ENCODE measurements at places on chromosomes 2 and 18. TPM values are rescaled to one million over a fixed set of nuclear protein-coding genes. Genes with fewer than 3 reads are reported as not detected.
A peak's percentile ranks its signal among the peaks of the same experiment; 100 is the strongest.

The REEP1 gene
- polyA plus RNA-seq, result 4.2 TPM

The ABCG5 gene
- not detected for polyA plus RNA-seq

The MATN3 gene
- 0.54 TPM for polyA plus RNA-seq

The APCDD1 gene
- 10.2 TPM for polyA plus RNA-seq

The MYO5B gene
- polyA plus RNA-seq, result 6.2 TPM

DNA sequence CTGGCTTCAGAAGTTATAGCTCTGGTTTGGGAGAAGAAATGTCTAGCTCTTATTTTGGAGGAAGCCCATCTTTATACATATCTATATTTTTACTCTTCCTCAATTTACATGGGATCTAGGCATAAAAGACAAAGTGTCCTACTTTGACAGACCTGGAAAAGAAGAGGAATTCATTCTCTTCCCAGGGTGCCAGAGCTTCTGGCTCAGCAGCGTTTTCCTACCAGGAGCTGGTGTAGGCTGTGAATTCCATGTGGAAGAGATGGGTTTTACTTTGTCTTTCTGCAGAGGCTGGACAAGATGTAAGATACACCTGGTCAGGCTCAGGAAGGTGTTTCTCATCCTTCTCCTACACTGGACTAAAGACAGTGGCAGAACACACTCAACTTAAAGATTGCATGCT, 50.2 kb upstream of the LYPD6B start:
- no peak for DNase-seq

- no peak for DNase-seq
Observed at GRCh38 chr2:165434865-165435496, 34.5 kb upstream of the CSRNP3 start.

- no peak for DNase-seq
Observed at GRCh38 chr2:100126201-100126600, 16.2 kb downstream of the AFF3 start.

- peak; percentile 88 for DNase-seq
Observed at GRCh38 chr2:290090-290722, 2.3 kb upstream of the ALKAL2 start.

- no peak for DNase-seq
Observed at GRCh38 chr2:225948903-225949302, 549.4 kb downstream of the NYAP2 start.

GRCh38 chr2:118309257-118309945, 221.1 kb downstream of the INSIG2 start:
- DNase-seq, result no peak

GRCh38 chr18:53382870-53383269, 841.6 kb downstream of the MBD2 start:
- no peak for DNase-seq

- no peak for DNase-seq
Observed at GRCh38 chr18:61842146-61842545, 50.7 kb downstream of the RNF152 start.

DNA sequence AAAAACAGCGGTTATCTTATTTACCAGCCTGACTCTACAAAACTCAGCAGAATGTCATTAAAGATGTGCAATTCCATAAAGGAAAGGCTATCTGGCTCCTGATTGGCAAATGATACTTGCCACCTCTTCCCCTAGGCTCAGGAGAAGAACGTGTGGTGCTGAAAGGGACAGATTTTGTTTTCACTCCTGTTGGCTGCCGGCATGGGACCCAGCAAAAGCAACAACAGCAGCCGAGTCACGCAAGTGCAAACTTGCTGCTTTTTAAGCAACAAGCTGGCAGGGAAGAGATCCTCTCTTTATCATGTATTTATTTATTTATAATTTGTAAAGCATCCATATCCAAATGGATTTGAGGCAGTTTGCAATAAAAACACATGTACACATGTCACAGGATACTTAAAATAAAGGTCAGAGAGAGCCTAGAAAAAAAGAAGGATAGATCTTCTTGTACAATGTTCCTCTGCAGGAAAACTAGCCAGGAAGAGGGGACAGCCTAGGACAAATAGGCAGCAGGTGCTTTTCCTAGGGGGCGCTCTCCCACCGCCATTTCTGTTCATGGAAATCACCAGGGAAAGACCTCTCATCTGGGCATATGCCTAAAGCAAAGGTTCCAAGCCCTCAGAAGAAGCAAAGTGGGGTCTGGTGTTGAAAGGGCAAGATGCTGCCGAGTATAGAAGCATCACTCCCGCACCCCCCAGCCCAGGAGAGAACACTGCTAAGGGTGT, 799.3 kb downstream of the BCL11A start:
- no peak for DNase-seq

Measured in pancreas (tissue), 10 donors.